ENCODE measurements at places on chromosomes 2 and 18.

GRCh38 chr18:21602299-21602587 is 1.7 kb upstream of the ESCO1 start:
- no peak for DNase-seq

DNA sequence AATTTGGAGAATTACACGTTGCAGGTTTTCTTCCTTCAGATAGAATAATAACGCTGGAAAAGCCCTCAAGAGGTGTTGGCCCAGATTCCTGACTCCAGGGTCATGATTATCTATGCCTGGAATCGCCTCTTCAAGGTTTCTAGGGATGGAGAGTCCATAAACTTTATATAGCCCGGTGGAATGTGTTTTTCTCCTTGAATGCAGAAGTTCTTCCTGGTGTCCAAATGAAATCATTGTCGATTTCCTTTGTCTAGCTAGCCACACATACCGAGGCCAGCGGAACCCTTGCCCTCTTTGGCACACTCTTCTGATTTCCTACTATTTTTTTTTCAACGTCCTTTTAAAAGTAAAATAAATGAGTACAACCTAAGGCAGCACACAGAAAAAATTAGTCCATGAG is 117.8 kb downstream of the PID1 start:
- no peak for DNase-seq

DNA sequence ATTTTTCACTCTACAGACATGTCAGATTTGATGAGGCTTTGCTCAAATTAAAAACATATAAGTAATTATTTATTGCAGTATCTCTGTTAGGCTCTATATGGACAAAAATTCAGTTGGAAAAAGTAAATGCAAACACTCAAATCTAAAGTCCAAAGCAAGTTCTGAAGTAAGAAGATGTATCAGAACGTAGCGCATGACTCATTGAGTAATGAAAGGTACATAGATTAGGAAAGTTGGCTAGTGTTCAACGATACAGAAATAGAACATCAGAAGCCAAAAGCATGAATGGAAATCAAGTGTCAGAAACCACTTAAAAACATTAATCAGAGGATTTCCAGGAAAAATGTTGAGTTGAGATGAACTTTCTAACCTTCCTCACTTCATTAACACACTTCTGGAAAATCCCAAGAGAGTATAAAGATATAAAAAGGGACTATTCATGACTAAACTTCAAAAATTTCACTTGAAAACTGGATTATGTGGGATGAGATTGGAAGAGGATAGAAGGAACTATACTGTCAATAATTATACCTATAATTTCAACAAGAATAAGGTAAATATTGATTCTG is 494.1 kb downstream of the LRRTM4 start:
- no peak for DNase-seq

GRCh38 chr2:202774104-202774503 is 97.5 kb downstream of the ICA1L start:
- DNase-seq: no peak

DNA sequence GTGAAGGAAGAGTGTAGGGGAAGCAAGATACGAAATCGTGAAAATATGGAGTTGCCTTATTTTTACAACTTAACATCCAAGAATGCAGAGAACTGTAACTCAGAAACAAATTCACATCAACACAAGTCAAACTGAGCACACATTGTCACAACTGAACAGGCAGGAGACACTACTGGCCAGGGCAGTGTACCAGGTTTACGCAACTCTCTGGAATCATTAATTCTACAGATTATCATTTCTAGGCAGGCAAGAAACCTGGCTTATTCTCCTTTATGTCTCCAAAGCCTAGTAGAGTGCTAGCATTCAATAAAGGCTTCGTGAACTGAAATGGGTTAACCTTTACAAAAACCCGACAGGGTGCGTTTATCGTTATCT is 584 bp downstream of the COA5 start:
- no peak for DNase-seq

GRCh38 chr2:157486596-157487270 is 42.8 kb upstream of the CYTIP start:
- no peak for DNase-seq

- no peak for DNase-seq
These were observed 408.9 kb downstream of the RIT2 start for GRCh38 chr18:42706618-42707017.

- no peak for DNase-seq
These were observed 427.6 kb downstream of the BCL11A start for GRCh38 chr2:60125611-60126426.

- DNase-seq: no peak
These were observed 35.9 kb downstream of the FHOD3 start for GRCh38 chr18:36333414-36333813.

- DNase-seq: no peak
These were observed 153.8 kb downstream of the IKZF2 start for GRCh38 chr2:212997526-212998020.

DNA sequence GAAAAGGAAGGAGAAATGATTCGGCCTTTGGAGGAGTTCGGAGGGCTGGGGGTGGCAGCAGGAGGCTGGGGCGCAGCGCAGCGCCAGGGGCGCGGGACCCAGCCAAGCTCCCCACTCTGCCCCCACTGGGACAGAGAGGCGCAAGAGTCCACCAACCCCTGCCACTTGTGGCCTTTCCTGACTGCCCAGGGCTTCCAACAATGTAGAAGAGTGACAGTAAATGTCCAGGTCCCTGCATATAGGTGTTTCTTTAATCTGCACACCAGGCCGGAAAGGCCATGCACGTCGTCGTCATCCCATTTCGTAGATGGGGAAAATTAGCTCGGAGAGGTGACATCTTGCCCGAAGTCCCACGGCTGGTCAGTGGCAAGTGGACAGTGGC is 96.6 kb downstream of the INHBB start:
- no peak for DNase-seq

- no peak for DNase-seq
These were observed 32.0 kb downstream of the SULT1C4 start for GRCh38 chr2:108409768-108410167.

GRCh38 chr18:32714571-32715148 is 58.2 kb downstream of the KLHL14 start:
- no peak for DNase-seq

DNA sequence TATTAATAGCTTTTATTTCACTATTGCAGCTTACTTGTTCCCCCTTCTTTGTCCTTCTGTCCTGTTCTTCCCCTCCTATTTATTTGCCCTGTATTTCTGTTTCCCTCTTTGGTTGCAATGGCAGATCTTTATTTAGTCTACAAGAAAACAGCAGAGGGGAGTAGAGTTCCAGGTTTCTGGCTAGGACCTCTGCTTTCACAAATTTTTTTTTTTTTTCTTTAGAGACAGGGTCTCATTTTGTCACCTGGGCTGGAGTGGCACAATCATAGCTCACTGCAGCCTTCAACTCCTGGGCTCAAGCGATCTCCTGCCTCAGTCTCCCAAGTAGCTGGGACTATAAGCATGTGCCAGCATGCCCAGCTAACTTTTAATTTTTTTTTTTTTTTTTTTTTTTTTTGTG is 188.1 kb upstream of the SPRED2 start:
- DNase-seq: no peak

- no peak for DNase-seq
These were observed 710.2 kb upstream of the SLC39A10 start for GRCh38 chr2:194946826-194947225.

GRCh38 chr18:76212960-76213359 is 282.1 kb downstream of the ZNF516 start:
- DNase-seq: no peak

GRCh38 chr2:142954493-142954892 is 77.0 kb downstream of the KYNU start:
- DNase-seq: no peak

- DNase-seq: no peak
These were observed 71.8 kb upstream of the UGP2 start for GRCh38 chr2:63769915-63770314.

DNA sequence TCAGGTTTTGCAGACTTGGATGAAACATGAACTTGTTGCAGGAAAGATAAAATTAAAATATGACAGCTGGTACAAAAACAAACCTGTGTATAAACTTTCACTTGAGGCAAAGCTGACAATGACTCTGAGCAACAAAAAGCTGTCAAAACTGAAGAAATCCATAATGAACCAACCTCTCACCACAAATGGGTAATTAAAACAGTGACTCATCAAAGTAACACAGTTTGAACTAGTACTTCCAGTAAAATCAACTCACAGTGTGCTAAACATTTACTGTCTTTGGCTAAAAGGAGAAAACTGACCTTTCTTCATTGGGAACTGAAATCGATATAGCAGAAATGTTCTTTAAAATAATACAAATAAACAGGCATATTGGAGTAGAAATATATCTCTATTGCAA is 209.7 kb downstream of the WDPCP start:
- no peak for DNase-seq

DNA sequence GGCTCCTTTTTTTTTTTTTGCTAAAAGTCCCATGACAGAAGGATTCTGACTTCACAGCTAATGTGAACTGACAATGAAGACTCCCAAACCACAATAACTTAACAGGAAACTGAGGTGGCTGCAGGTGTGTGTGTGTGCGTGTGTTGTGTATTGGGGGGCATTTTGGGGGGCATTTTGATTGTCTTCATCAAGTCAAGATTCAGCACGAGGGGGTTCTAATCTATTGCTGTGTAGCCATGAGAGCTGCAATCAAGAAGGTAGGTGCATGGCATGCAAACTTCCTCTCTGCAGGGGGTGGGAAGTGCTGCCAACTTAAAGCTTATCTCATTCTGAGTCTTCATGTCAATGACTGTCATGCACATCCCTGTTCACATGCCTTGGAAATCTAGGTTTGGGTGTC is 25.2 kb downstream of the SPRED2 start:
- DNase-seq: no peak

- no peak for DNase-seq
These were observed 62.6 kb downstream of the ANKRD44 start for GRCh38 chr2:197248001-197248401.

DNA sequence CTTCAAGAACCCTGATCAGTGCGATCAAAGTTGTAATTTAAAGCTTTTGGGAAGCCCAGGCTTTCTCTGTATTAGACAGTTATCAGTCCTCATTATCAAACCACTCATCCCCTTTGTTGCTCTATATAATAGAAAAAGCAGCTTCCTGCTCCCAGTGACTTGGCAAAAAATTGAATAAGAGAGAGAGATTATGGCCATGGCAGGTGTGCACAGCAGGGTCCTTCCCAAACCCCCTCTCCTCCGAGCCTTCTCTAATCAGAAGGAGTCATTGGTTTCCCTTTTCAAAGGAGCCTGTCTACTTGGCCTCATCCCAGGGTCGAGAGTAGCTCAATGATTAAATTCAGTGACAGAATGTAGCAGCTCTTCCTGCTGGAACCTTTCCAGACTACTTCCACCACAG is 81.5 kb downstream of the SEMA4F start:
- DNase-seq: no peak

- DNase-seq: no peak
These were observed 15.5 kb upstream of the CD8A start for GRCh38 chr2:86806059-86806857.

GRCh38 chr2:67790622-67791021 is 272.2 kb downstream of the C1D start:
- no peak for DNase-seq

- DNase-seq: no peak
These were observed 175.4 kb downstream of the ANTXR1 start for GRCh38 chr2:69188182-69188900.

DNA sequence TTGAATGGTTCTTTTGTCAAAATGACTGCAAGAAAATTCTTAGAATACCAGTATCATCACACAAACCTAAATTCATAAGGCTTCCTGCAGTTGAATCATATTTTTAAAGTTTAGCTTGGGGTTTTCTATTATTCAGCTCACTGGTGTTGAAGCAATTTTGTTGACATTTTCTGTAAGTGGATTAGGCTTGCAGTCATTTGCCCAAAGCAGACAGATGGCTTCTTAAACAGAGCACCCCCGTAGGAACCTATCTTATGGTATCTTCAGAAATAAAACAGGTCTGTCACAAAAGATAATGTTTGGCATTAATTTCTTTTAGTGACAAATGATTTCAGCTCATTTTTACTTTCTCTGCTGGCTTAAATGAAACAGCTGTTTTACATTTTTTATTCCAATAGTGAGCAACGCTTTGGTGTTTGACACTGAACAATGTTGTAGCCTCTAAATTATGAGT is 331.1 kb downstream of the PLCL1 start:
- DNase-seq: no peak

GRCh38 chr2:153100151-153100550 is 378.4 kb downstream of the RPRM start:
- DNase-seq: no peak

DNA sequence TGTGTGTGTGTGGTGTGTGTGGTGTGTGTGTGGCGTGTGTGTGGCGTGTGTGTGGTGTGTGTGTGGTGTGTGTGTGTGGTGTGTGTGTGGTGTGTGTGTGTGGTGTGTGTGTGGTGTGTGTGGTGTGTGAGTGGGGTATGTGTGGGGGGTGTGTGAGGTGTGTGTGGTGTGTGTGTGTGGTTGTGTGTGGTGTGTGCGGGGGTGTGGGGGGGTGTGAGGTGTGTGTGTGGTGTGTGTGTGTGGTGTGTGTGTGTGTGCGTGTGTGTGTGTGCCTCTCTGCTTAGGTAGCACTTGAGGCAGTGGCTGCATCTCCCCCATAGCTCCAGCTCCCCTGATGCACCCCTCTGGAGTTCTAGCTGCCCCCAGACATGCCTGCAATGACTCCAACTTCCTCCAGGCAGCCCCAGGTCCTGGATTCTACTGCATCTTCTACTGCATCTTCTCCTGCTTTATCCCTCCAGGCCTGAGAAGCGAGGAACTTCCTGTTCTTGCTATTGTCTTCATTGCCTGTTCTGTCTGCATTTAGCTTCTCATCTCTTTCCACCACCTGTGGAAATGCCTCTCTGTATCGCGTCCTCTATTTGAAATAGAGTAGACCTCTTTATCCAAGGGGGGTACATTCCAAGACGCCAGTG is 22.2 kb upstream of the MLPH start:
- no peak for DNase-seq

DNA sequence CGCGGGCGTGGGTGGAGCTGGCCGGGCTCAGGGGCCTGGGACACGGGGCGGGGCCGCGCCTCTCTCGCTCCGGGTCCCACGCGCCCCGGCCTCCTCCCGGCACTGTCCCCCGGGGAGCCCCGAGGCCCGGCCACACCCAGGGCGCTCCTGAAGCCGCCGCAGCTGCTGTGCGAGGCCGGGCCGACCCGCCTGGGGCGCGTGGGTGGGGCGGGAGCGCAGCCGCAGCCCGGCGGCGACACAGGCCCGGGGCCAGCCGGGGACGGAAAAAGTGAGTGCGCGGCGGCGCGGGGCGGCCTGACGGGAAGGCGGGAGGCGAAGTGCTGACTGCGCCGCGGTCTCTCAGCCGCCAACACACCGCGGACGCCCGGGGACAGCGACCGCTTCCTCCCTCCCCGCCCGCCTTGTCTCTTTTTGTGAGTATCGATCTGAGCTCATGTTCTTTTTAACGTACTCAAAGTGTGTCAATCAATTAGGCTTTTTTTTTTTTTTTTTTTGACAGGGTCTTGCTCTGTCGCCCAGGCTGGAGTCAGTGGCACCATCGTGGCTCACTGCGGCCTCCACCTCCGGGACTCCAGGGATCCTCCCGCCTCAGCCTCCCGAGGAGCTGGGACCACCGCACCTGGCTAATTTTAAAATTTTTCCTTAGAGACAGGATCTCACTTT is 14.5 kb downstream of the PDCD1 start:
- DNase-seq: peak; percentile 82

- DNase-seq: no peak
These were observed 126.5 kb downstream of the TTC32 start for GRCh38 chr2:19775315-19775714.
